BJ (cell line): ENCODE measurements at places on chromosomes 2 and 18. TPM values are rescaled to one million over a fixed set of nuclear protein-coding genes. Genes with fewer than 3 reads are reported as not detected.

Gene NPPC
- polyA plus RNA-seq: not detected in 2 replicates

Gene CTIF
- 53.4 and 105 TPM in 2 replicates for polyA plus RNA-seq

Gene B3GNT7
- 0.06 and 0.15 TPM in 2 replicates for polyA plus RNA-seq

Gene SERPINB5
- polyA plus RNA-seq: not detected in 2 replicates

Gene C18orf54
- polyA plus RNA-seq: 1.1 and 2.2 TPM in 2 replicates

Gene CABYR
- 11.7 and 12.9 TPM in 2 replicates for polyA plus RNA-seq

Gene DCDC2C
- not detected in 2 replicates for polyA plus RNA-seq

Gene CPO
- polyA plus RNA-seq: not detected in 2 replicates

Gene SERPINB2
- 15.2 and 22.1 TPM in 2 replicates for polyA plus RNA-seq

Gene CCDC74B
- polyA plus RNA-seq: 2.7 and 5.3 TPM in 2 replicates
